CD4-positive, alpha-beta T cell treated with Interleukin-21 for 1 hour (primary cell): ENCODE measurements at places on chromosomes 5 and 9.

- DNase-seq, result no peak
These were observed 358.8 kb upstream of the ADAMTS16 start for GRCh38 chr5:4781299-4781698.

DNA sequence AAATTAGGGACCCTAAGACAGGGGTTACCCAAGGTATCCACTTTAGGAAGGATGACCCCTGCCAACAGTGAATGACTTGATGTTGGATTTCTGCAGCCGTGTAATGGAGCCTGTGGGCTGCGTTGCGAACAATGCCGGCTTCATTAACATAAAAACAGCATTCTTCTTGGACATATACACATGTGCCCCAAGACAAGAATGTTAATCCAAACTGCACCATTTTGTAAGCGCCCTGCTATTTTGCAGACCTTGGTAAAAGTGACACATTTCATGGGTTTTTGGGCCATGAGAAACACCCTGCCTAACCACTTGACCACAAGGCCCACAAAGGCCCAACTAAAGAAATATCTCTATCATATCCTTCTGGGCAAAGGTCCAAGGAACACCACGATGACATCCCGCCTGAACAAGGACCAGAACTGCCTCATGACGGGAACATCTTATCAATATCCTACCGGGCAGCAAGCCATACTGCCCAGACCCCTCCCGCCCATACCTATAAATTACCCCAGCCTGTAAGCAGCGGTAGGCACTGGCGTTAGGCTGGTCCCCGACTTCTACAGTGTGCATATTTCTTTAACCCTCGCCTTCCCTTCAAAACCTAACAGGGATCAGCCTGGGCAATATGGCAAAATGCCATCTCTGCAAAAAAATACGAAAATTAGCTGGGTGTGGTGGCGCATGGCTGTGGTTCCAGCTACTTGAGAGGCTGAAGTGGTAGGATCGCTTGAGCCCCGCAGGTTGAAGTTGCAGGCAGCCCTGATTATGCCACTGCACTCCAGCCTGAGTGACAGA lies 9.7 kb upstream of the PDCD1LG2 start:
- DNase-seq, result no peak

DNA sequence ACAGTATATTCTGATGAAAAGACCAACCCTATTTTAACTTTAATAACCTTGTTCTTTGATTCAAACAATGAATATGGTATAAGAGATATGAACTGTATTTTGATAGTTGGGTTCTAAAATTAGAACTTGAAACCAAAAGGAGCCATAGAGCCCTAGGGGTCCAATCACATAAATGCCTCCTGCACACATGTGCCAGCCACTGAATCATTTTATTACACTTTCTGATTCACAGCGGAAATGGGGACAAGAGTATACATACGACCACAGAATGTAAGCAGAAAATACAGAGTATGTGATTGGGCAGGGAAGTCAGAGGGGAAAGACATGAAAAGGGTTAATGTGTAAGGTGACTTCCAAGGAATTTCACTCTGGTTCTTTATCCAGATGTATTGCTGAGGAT lies 1000.2 kb downstream of the NR2F1-AS1 start:
- no peak for DNase-seq

DNA sequence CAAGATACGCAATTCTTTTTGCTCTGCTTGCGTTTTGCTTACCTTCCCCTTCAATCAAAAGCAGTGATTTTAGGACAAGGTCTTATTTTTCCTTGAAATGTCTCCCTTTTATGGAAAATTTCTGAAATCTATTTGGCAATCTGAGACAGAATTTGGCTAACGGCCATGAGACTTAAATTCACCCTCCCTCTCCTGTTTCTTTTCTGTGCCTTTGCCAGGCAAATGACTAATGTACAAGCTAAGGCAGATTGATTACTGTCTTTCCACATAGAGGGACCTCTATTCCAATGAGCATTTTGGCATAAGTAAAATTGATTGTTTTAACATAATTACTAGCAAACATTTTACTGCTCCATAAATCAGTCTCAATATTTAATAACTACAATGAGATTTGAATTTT lies 31.7 kb downstream of the FAM81B start:
- no peak for DNase-seq

GRCh38 chr5:127705120-127705892 lies 2.1 kb downstream of the CCDC192 start:
- DNase-seq, result no peak

GRCh38 chr9:105496826-105497225 lies 49.0 kb downstream of the FSD1L start:
- DNase-seq, result no peak

DNA sequence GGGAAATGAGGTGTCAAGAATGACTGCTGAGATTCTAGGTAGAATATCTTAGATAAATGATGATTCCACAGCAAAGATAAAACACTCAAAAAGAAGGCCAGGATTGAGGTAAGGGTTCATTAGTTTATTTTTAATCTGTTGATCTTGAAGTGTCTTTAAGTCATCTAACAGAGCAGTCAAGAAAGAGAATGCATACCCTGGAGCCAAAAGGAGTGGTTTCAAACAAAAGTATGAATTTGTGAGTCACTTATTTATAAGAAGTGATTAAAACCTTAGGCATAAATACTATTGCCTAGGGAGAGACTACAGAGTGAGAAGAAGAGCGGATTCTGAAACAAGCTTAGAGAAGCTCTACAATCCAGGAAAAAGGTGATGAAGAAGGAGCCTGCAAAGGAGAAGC lies 541.0 kb downstream of the DTWD2 start:
- DNase-seq, result no peak

- DNase-seq, result no peak
These were observed 385.9 kb upstream of the TLE4 start for GRCh38 chr9:79185866-79186265.

GRCh38 chr9:98908897-98909634 lies 34.6 kb upstream of the COL15A1 start:
- no peak for DNase-seq

GRCh38 chr5:116272281-116272941 lies 187.6 kb downstream of the COMMD10 start:
- no peak for DNase-seq

GRCh38 chr5:93911609-93912008 lies 170.2 kb upstream of the POU5F2 start:
- DNase-seq, result no peak

GRCh38 chr5:143921525-143922311 lies 109.8 kb downstream of the HMHB1 start:
- no peak for DNase-seq

DNA sequence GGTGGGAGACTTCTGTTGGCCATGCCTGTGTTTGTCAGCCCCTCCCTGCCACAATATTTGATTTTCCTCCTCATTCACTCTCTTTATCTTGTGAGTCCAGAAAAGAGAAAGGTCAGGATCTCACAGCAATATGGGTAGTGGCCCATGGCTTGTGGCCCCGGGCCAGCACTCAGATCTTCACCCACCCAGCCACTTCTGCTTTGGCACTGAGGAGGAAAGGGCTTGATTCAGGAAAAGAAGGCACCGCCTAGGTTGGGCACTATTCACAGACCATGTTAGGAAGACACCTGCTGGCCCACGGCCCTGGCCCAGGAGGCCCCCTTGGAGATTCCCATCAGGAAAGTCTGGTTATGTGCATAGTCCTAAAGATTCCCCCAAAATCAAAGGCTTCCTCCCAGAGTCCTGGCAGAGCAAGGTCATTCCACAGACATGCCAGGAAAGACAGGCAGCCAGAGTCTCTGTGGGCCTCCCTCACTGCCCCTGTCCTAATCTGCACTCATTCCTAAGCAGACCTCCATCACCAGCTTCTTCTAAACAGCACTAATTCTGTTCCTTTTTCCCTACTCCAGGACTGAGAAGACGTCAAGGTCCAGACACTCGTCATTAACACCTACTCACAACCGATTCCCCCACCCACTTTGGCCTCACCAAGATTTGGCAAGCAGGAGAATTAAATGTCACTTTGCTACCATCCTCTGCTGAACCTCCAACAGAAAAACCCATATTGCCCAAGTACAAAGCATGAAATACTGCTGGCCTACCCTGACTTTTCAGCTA lies 179.3 kb downstream of the DEPDC1B start:
- no peak for DNase-seq

- peak; percentile 33 for DNase-seq
These were observed 1.4 kb downstream of the ZSWIM6 start for GRCh38 chr5:61333321-61333953.

- no peak for DNase-seq
These were observed 192.0 kb downstream of the MTRR start for GRCh38 chr5:8060953-8061429.

DNA sequence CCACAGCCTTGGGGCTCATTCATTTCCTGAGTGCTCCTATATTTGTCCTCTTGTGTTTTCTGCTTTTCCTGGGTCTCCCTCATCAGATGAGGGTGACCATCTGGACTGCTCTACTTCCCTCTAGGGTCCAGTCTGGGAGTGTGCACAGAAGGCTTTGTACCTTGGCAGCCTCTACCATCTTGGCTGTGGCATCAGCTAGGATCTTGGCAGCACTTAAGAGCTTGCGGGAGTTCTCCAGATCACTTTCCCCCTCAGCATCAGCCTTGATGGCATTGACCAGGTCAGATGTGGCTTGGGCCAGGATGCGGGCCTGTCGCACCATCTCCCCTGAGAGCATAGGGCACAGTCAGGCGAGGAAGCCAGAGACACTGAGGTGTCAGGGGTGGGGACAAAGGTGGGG lies 15.8 kb downstream of the TLN1 start:
- DNase-seq, result no peak

DNA sequence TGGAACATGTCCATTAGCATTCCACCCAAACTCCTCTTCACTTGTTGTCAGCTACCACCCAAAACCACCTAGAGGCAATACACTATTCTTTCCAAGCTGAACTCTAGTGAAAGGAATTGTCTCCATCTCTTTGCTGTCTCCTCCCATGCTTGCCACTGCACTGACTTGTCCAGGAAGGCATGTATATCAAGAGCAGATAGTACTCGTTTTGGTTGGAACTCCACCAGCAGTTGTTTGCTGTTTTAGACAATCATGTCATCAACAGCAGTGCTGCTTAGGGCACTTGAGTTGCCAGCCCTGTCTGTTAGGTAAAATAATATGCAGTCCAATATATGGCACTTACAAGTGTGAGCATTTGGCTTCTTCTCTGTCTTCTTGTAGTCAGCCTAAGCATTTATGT lies 80.0 kb upstream of the SAP30L start:
- no peak for DNase-seq

DNA sequence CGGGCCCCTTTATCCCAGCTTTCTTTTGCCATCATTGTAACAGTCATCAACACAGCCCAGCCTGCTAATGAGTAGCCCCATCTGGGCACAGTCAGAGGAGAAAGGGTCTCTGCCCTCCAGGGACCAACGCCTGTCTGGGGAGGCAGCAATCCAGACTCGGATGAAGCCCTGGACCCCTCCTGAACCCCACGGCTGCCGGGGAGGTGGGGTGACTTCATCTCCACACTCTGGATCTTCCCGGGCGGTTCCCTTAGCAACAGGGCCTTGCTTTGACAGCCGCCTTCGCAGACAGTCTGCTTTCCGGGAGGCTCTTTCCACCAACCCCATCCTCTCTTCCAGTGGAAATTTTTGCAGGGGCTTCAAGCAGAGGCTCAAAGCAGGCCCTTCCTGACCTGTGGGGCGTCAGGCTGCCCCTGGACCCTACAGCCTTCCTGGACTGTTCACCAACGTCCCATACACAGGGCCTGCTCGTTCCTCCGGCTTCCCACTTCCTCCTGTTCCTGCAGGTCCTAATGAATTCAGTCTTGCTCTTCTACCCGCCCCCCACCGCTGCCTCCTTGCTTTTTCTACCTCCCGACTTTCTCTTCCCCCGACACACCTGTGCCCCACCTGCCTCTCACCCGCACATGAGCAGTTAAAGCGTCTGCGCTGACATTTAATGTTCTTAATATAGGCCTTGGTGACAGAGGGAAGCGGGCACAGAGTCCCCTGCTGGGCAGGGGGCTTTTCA lies 161.7 kb upstream of the MVB12B start:
- no peak for DNase-seq

DNA sequence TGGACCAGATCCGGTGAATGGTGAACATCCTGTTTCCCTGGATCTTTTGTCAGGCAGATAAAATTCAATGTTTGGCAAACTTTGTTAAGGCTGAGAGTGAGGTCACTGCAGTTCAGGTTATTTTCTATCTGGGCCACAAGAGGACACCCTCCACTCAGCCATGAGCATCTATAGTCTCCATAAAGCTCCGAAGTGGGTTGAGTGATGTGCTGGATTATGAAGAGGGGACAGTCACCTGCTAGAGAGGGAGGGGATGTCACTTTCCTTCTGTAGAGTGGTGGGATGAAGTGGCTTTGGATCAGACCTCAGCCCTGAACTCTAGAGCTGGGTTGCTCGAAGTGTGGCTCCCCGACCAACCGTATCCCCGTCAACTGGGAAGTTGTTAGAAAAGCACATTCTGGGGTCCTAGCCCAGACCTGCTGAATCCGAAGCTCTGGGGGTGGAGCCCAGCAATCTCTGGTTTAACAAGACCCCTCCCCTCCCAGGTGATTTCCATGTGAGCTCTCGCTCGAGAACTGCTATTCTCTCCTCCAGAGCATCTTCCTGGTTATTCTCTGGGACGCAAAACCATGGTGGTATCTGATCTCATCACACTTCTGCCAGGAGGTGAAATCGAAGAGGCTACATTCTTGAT lies 31.8 kb upstream of the FGF1 start:
- peak; percentile 45 for DNase-seq

DNA sequence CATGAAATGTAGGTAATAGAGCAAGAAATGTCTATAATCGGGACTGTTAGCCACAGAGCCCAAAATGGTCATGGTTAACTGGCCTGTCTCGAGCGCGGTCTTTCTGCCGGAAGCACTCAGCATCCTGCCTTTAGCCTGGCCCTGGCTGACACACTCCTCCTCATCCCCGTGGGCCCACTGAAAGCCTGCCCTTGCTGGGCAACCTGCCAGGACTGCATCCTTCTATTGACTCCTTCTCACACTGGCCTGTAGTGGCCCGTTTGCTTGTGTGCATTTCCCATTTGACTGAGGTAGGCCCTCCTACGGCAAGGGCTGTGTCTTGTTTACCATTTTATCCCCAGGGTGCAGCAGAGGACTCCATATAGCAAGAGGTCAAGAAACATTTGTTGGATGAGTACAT lies 215.7 kb downstream of the ATPSCKMT start:
- DNase-seq, result no peak

DNA sequence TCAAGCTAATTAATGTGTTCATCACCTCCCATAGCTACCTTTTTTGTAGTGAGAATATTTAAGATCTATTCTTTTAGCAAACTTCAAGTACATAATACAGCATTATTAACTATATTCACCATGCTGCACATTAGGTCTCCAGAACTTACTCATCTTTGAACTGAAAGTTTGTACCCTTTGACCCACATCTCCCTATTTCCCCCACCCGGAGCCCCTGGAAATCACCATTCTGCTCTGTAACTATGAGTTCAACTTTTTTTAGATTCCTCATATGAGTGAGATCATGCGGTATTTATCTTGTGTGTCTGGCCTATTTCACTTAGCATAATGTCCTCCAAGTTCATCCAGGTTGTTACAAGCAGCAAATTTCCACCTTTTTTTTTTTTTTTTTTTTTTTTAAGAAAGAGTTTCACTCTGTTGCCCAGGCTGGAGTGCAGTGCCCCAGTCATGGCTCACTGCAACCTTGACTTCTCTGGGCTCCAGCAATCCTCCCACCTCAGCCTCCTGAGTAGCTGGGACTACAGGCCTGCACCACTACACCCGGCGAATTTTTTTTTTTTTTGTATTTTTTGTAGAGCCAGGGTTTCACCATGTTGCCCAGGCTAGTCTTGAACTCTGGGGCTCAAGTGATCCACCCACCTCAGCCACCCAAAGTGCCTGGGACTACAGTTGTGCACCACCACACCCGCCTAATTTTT lies 100.4 kb upstream of the SAP30L start:
- no peak for DNase-seq
